Stimulated activated CD8-positive, alpha-beta memory T cell treated with anti-CD3 and anti-CD28 coated beads, Interleukin-4, amount 100 ng/mL, for 24 hours (primary cell): ENCODE measurements at places on chromosomes 3 and 15.

DNA sequence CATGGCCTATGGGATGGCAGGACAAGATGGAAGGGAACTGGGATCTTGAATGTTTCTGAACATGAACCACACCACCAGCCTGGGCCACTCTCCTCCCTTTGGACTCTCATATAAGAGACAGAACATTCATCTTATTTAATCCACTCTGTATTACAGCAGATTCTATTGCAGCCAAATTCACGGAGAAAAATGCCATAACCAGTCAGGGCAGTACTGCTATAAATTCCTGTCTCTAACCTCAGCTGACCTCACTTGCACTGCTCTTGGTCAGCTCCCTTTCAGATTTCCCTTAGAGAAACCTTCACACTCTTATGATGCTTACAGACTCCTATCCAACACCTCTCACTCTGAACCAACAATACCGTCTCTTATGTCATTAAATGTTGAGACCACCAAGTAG, 101.4 kb downstream of the RYK start:
- no peak for DNase-seq

GRCh38 chr3:169880576-169881250, 11.0 kb upstream of the LRRC31 start:
- DNase-seq, result no peak

- DNase-seq, result no peak
These were observed 64.4 kb downstream of the ABI3BP start for GRCh38 chr3:100928638-100929428.

DNA sequence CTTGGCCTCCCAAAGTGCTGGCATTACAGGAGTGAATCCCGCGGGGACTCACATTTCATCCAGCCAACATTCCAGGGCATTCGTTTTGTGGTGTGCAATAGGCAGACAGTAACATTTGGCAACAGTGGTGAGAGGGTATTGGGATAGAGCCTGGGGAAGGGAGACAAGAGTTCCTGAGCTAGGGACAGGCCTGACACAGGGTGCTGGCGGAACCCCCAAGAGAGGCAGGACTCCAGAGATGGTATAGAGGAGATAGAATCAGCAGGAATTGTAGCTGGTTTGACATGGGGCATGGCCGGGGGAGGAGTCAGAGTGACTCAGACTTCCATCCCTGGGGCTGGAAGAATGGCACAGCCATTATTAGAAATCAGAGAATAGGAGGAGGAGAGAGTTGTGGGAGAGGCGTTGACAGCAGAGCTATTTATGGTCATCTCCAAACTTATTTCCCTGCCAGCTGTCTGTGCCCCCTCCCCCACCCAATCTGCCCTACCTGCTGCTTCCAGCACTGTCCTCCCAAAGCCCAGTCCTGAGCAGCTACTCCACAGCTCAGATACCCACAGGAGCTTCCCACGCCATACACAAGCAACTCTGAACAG, 4.4 kb upstream of the IDH2 start:
- DNase-seq, result no peak

DNA sequence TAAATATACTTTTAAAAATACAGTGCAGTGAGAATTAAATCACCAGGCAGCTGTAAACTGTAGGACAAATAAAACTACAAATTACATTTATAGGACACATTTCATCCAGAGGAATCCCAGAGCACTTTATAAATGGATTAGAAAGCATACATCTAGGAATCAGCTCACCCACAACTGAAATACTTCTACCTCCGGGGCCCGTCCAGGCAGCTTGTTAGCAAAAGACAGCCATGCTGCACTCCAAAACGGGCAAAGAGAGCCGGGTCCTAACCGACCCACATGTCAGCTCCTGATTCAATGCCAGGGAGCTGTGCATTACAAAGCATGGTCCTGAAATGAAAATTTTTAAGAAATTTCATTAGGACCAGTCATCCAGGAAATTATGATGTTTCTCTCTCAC, 234.1 kb downstream of the CBLB start:
- no peak for DNase-seq

- DNase-seq, result no peak
These were observed 5.3 kb downstream of the BRPF1 start for GRCh38 chr3:9736831-9737230.

GRCh38 chr3:133377396-133377795, 22.5 kb upstream of the BFSP2 start:
- no peak for DNase-seq

DNA sequence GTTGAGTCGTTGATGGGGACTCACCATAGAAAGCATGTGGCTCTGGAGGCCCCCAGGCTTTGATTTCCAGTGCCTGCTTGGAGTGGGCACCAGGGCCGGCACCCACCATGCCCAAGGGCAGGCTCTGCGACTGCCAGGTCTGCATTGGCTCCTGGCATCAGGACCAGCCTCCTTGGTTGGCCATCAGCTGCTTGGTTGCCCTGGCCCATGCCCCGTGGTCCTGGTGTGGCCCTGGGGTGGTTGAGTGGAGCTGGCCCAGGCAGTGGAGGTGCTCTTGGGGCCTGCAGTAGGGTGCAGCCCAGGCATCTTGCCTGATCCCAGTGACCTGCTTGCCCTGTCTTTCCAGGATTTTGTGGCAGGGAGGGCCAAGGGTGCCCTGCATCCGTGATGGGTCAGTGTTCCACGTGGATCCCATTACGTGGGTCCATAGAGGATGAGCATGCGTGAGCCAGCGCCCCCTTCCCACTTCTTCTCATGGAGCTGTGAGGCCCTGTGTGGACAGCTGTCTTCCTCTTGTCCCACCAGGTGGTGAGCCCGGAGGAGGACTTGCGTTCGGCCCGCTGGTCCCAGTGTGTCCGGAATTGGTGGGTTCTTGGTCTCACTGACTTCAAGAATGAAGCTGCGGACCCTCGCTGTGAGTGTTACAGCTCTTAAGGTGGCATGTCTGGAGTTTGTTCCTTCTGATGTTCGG, 187.0 kb downstream of the UBE3A start:
- no peak for DNase-seq
